Immature natural killer cell (primary cell): ENCODE measurements at places on chromosomes 1 and 21.

DNA sequence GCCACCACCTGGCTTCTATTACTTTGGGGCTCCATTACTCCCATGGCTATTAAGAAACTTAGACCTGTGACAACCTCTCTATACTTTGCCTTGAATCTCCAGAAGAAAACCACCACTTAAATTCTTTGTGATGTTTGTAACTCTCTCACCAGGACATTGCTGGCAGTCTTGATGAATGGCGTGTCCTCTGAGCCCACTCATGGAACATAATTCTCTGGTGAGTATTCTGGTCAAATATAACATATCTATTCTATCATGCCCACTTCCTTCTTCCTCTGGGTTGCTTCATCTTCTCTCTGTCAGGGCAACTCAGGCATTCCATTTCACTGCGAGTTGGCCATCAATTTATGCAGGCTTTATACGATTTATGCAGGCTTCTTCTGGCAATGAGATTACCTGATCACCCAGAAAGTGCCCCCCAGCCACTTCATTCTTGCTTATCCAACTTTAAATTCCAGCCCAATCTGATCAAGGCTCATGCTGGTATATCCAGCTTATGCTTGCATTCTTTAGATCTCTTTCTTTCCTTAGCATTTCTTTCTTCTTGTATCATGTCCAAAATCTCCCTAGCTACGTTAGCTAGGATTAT, 112.0 kb upstream of the CHRM3 start:
- no peak for DNase-seq

GRCh38 chr21:44815852-44816628, 1.8 kb downstream of the SUMO3 start:
- no peak for DNase-seq

- DNase-seq, result peak; percentile 82
Measured at GRCh38 chr1:173477286-173478093, at the start of gene PRDX6. Gene PRDX6, plus strand, starts transcription at chr1:173477335. Its CDS starts 63 bp downstream, at chr1:173477398.

- DNase-seq, result no peak
Measured at GRCh38 chr1:57424231-57425027, 569 bp upstream of the DAB1 start.

DNA sequence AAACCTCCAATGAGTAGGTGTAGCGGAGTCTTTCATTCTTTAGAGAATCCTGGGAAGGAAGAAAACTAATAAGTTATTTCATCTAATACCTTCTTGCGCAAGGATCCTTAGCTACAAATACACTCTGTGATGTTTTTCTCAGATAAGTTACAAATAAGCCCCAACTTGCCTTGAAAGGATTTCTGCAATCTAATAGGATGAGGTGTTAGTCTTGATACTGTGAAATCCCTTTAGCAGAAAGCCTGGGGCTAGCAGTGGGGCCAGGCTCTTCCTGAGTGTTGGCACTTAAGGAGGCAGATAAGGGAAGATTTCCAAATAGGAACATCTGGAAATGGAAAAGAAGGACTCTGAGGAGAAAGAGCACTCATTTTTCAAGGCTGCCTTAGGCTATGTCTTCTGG, 168.0 kb upstream of the DAB1 start:
- no peak for DNase-seq

GRCh38 chr1:159247266-159247665, 42.6 kb downstream of the ACKR1 start:
- no peak for DNase-seq

DNA sequence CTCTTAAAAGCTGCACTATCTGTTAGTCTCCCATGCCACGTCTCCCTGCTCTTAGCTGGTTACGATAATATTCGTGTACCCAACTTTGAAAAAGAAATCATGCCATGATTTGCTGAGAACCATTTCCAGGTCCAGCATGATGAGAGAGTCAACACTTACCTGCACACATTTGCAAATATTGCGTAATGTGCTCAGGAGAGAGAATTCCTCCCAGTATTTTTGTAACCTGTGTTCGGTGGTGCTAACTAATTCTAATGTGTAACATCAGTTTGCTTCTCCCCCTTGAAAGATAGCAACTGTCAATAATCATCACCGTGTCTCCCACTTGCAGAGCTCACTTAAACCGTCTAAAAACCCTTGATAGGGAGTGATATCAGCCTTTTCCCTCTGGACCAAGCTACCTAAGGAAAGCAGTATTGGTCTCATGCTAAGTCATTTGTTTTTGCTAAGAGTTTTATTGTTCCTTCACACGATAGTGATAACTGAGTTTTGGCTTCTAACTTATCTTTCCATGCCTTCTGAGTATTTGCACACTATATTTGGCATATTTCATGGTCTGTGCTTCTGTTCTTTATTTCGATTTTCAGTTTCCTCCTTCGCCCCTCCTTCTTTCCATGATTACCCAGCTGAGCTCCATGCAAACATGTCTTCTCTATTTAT, 61.1 kb upstream of the IRF2BP2 start:
- DNase-seq, result no peak

- DNase-seq, result no peak
Measured at GRCh38 chr1:36125129-36125991, at the start of gene COL8A2. Gene COL8A2, minus strand, starts transcription at chr1:36125222. Its CDS starts 24,980 bp downstream, at chr1:36100242.

- no peak for DNase-seq
Measured at GRCh38 chr1:84376000-84376910, 22.0 kb upstream of the DNASE2B start.

DNA sequence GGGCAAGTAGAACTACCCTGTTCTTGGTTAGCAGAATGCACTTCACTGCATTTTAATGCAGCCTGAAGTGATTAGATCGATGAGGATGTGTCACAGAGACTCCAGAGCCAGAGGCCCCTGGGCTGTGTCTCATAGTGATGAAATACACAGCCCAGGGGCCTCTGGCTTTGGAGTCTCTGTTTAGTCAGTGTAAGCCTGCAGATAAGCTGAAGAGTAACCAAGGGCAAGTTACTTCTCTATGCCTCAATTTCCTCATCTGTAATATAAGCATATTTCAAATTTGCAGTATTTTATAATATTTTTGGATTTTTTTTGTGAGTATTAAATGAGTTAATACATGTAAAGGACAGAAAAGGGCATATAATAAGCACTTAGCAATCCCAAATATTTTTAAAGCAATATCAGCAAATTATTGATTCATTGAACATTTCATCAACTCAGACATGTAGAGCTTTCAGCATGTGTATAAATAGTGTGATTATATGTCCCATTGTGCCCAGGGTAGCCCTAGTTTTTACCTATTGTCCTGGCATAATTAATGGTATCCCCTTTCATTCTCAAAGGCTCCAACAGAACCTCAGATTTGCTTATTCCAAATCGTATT, 23.6 kb upstream of the APOBEC4 start:
- no peak for DNase-seq

- no peak for DNase-seq
Measured at GRCh38 chr1:97112442-97112841, 390.9 kb downstream of the PTBP2 start.

- no peak for DNase-seq
Measured at GRCh38 chr1:237211031-237211430, 169.0 kb downstream of the RYR2 start.

GRCh38 chr1:220681220-220681880, 8.8 kb upstream of the C1orf115 start:
- DNase-seq, result no peak

- DNase-seq, result no peak
Measured at GRCh38 chr1:228782662-228783417, 47.6 kb downstream of the RHOU start.

DNA sequence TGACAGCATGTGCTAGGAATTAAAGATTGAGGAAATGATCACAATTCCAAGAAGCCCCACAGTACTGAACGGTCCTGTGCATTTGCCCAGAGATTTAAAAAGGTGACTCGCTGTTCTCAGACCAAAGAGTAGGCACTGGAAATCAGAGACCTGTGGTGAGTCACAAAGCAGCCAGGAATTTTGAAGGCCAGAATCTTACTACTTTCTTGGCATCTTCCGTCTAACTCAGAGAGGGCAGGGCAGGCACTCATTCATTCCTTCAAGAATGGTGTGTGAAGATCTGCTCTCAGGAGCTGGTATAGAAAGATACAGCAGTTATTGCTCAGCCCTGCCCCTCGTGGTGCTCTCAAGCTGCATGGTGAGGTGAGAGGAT, 57.9 kb downstream of the BRINP2 start:
- DNase-seq, result no peak

- no peak for DNase-seq
Measured at GRCh38 chr1:84613026-84613425, 38.8 kb upstream of the CTBS start.

DNA sequence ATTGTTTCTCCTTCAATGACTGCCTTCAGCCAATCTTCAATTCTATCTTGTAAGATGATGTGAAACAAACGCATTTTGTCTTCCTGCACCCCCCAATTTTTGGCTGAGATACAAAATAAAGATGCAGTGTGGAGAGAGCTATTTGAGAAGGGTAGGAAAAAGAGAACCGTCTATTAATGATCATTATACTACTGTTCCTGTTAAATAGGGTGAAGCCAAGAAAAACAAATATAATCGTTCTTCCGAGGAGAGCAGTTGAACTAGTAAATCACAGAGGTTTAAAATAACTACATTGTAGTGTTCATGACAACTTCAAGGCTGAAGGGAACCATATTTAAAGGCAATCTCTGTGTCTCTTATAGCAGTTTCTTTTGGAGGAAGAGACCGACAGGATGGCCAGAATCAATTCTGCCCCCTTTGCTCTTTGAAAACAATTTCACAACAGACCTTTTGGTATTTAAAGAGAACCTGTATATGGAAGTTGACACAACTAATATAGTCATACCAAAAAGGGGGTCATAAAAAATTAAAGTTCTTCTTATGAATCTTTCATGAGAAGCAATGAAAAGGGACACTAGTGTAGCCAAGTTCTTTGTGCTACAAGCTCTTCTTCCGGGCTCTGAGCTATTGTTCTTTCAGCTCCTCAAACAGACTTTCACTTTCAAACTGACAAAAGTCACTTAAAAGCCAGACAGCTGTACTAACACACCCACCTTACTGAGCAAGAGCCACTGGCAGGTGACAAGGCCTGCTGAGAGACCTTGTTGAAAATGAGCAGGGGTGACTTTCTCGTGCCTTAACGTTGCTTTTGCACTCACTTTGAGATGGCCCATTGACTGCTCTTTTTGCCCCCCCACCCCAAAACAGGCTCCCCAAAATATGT, 30.9 kb downstream of the PROX1 start:
- DNase-seq, result no peak

- DNase-seq, result no peak
Measured at GRCh38 chr1:177008653-177009052, 155.9 kb downstream of the ASTN1 start.

DNA sequence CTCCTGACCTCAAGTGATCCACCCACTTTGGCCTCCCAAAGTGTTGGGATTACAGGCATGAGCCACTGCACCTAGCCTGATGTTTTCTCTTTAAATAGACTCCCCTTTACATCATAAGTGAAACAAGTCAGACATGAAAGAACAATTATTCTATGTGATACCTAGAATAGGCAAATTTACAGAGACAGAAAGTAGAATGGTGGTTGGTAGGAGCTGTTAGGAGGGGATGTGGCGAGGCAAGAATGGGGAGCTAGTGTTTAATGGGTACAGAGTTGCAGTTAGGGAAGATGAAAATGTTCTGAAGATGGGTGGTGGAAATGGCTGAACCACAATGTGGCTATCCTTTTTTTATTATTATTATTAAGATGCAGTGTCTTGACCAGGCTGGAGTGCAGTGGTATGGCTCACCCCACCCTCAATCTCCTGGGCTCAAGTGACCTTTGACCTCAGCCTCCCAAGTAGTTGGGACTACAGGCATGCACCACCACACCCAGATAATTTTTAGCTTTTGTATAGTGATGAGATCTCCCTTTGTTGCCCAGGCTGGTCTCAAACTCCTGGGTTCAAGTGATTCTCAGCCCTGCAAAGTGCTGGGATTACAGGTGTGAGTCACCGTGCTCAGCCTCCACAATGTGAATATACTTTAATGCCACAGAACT, 28.4 kb downstream of the ELF3 start:
- DNase-seq, result no peak

DNA sequence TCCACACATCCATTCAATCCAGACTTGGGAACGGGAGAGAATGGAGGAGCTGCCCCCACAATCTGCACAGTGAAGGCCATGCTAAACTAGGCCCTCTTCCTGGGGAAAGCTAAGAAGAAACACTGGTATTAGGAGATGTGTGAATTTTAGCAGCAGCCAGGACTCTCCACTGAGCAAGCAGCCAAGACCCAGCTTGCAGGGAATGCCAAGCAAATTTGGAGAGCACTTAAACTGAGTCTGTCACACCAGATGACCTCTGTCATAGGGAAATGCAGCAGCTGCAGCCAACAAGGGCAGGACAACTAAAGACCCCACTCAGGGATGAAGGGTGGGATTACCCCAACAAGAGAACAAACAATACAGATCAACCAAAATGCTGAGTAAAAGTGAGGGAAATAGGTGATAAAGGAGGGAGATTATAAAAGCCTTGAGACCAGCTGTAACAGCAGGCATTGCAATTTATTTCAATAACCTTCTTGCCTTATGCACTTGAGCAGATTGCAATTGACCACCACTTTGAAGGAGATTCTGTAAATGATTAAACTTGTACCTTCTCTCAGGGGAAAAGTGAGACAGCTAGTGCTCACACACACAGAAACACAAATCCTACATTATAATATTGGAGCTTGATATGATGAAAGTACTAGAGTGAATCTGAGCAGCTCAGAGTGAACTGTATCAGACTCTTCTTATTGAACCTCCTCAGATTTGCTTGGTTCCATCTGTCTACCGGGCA, 2.5 kb upstream of the CLCA1 start:
- no peak for DNase-seq

DNA sequence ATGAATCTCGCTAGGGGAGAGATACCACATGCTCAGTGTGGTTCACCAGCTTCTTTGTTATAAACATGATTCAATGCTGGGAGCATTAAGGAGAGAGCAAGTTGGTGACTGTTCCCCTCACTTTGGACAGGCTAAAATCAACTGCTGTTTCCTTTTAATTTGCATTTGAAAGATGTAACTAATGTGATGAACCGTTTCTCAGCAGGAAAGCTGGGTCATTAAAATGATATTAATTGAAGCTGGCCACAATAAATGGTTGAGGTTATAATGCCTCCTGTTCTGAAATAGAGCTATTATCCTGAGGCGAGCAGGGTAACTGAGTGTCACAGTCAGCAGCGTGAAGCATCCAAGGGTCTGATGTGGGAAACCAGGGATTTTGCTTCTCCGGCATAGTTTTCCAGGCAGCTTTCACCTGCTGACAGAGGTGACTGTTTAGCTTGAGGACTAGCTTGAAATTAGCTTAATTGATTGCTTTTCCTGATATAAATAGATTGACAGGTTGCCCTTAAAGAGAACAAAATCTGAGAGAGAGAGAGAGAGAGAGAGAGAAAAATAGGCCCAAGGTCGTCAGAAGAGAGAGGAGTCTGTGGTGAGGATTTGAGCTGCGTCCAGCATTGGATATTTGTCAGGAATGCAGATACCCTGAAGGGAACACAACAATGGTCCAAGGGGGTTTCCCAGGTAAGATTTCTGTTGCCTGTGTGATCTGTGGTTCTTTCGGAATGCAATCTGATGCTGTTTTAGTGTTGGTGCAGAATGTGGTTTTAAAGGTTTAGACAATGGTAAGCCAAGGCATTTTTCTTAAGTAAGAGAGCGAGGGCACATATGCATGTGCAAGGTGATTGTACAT, 209.7 kb downstream of the PATJ start:
- no peak for DNase-seq
